Progenitor cell of endocrine pancreas (in vitro differentiated cells): ENCODE measurements at places on chromosomes 12 and 14. TPM values are rescaled to one million over a fixed set of nuclear protein-coding genes. Genes with fewer than 3 reads are reported as not detected.

LRP1-AS gene
- total RNA-seq: not detected in 2 replicates

GUCY2C gene
- total RNA-seq: 1.2 and 1.7 TPM in 2 replicates

- H3K27ac ChIP-seq: peak overlapping the region; percentile 95
- peaks cover 19% of the 10 kb centered on the region for H3K36me3 ChIP-seq
- no peak for DNase-seq
- no peaks in the 10 kb centered on the region for H3K27me3 ChIP-seq
Observed at GRCh38 chr12:57488402-57489156, 711 bp downstream of the MARS1 start.

- no peak overlapping the region for H3K4me3 ChIP-seq
- no peak for DNase-seq
- H3K27ac ChIP-seq: no peak overlapping the region
- H3K36me3 ChIP-seq: peaks cover 17% of the 10 kb centered on the region
Observed at GRCh38 chr12:57139796-57140649, 7.4 kb downstream of the LRP1-AS start.

- no peaks in the 10 kb centered on the region for H3K4me1 ChIP-seq
- DNase-seq: no peak
- H3K27ac ChIP-seq: no peak overlapping the region
- H3K27me3 ChIP-seq: no peaks in the 10 kb centered on the region
- no peaks in the 10 kb centered on the region for H3K36me3 ChIP-seq
Observed at GRCh38 chr12:39626033-39626814, 6.6 kb upstream of the ABCD2 start.
